Activated T-helper 1 cell treated with Interleukin-2 at 50 U/mL for 16 hours (primary cell): ENCODE measurements at places on chromosomes 4 and X.

DNA sequence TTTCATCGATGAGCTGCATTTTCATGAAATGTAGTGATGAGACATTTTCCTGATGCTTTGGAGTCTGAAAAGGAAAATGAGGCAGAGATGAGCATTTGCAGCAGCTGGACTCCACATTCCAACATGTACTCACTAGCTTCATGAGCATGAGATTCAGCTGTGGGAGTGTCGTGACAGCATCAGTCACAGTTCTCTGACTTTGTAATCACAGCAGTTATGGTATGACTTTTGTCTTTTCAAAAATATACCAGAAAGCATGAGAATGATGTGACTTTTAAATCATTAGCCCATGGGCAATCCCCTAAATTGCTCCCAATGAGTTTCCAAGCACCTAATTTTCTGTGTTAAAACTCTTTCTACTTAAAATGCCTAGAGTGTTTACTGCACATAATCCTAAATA is 18.3 kb upstream of the MSL3 start:
- DNase-seq, result no peak

DNA sequence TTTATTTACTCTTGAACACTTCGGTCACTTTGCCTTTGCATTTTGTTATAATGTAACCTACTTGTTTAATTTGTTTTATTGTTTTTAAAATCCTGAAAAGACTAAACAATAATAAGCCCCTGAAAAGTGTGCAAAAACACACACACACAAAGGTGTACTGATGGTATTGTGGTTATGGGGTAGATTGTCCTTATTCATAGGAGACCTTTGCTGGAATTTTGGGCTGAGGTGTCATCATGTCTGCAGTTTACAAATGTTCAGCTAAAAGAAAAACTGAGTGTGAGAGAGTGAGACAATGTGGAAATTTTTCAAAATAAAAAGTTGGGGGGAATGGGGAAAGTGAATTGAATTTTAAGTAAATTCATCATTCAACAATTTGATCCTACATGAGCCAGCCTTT is 174.9 kb downstream of the QDPR start:
- DNase-seq, result no peak

DNA sequence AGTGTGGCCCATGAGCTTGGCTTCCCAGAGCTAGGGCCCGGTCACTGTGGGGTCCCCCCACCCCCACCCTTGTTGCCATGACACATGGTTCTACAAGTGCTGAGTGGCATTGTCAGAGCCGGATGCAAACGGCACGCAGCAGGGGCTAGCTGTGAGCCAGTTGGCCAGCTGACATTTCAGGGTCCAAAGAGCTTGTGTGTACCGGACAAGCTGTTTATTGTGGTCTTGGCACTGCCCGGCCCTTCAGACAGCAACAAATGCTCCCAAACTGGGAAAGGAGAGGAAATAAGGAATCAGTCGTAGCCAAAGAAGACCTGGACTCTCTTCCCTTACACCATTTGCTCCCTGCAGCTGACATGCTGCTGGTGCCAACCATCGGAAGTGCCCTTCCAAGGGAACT is 36.8 kb downstream of the TSC22D3 start:
- DNase-seq, result no peak

DNA sequence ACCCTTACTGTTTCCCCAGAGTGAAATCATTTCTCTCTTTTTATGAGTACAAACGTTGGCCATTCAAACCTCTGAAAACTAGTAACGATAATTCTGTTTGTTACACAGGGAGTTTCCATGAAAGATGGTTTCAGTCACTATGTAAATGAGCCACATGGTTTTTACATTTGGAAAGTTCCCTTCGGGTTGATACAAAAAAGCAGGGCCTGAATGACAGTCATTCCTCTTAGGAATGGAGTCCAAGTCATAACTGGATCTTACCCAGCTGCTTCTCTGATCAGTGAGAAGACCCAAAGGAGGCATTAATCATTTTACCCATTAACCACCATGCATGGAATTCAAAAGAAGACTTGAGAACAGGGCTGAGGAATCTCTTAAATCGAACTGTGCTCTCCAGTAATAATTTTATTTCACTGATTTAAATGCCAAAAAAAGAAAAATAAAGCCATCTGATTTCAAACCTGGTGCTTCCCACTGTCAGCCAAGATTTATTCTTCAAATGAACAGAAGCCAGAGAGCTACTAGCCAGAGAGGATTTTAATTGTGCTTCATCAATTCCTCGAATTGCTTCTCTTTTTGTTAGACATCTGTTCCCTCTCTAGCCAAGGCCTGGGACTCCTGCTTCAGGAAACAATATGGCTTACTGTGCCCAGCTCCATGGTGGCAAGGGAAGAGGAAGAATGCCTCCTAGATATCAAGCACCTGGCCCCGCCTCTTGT is 3.2 kb downstream of the SOWAHB start:
- DNase-seq, result no peak

DNA sequence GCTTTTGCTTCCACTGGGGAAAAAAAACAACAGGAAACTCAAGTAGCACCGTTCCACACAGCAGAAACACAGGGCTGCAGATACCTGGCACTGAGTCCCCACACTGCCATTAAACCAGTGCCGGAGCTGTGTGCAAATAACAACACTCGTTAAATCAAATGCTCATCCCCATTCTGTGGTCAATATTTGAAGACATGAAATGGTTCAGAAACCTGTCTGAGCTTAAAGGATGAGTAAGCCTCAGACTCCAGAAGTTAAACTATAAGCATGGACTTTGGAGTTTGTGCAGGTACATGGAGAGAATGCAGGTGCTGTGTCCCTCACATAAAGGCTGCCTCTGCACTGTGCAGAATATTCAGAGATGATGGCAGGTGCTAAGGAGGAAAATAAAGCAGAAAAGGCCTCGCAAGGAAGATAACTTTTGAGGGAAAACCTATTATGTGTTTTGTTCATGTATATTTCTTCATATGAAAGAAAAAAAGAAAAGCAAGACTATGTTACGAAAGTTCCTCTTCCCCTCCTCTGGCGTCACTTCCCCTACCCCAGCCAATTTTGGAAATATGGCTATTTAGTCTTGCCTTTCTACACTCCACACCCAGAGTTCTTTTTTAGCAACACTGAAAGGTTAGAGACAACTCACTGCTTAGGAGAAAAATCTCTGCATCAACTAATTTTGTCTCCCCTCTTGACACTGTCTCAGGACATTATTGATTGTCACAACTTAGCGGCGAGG is 4.6 kb downstream of the MPP1 start:
- DNase-seq, result no peak

- no peak for DNase-seq
Measured at GRCh38 chr4:122636697-122637096, 15.8 kb upstream of the IL21 start.

GRCh38 chrX:123830309-123830708 is 29.5 kb upstream of the XIAP start:
- no peak for DNase-seq
